Stimulated activated CD8-positive, alpha-beta memory T cell treated with anti-CD3 and anti-CD28 coated beads, Interleukin-4, amount 100 ng/mL, for 4 hours (primary cell): ENCODE measurements at places on chromosomes 1 and 21.

- no peak for DNase-seq
These were observed 31.4 kb downstream of the EPS15 start for GRCh38 chr1:51487628-51488027.

- no peak for DNase-seq
These were observed 104.1 kb downstream of the CNIH3 start for GRCh38 chr1:224720216-224720615.

GRCh38 chr21:35563885-35564451 lies 496.4 kb downstream of the SETD4 start:
- DNase-seq, result no peak

DNA sequence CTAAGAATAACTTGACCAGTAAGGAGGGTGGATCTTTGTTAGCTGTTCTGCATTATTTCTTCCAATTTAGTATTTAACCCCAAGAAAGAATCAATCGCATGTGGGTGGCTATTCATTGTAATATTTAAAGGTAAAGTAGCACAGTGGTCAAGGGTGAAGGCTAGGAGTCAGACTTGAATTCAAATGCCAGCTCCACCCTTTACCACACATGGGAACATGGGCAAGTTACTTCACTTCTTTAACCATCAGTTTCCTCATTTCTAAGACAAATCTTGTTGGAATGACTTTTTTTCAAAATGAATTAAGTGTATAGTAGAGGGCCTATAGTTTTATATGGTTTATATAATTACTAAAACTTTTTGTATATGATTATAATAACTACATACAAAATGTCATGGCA lies 71.3 kb upstream of the S1PR1 start:
- DNase-seq, result no peak

GRCh38 chr1:20376880-20377494 lies 86.3 kb downstream of the VWA5B1 start:
- no peak for DNase-seq

DNA sequence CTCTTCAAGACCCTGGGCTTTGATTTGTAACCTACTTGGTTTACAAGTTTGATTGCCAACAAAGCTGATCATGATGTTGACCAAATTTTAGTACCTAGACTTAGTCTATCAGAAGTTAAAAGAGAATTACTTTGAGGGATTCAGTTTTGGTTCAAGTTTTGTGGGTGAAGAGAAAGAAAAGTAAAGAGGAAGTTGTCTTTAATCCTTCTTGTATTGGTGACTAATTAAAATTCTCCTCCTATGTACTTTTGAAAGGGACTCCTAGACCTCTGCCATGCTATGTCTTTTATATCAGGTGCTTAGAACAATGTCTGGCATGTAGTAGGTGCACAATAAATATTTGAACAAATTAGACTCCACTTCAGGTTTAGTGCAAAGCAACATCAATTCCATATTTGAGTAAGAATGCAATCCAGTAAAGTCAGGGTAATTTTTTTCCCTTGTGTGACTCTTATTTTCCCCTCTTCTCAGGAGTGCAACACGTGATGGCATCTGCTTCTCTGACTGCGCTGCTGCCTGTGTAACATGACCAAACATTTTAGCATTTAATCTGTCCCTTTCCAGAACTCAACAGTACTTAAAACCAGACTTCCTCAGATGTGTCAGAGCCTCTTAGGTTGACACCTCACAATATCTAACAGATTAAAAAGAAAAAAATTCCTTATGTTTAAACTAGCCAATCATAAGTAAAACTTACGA lies 41.1 kb upstream of the KCNQ4 start:
- DNase-seq, result no peak

- DNase-seq, result no peak
These were observed 32.2 kb upstream of the FOXO6 start for GRCh38 chr1:41328780-41329640.

DNA sequence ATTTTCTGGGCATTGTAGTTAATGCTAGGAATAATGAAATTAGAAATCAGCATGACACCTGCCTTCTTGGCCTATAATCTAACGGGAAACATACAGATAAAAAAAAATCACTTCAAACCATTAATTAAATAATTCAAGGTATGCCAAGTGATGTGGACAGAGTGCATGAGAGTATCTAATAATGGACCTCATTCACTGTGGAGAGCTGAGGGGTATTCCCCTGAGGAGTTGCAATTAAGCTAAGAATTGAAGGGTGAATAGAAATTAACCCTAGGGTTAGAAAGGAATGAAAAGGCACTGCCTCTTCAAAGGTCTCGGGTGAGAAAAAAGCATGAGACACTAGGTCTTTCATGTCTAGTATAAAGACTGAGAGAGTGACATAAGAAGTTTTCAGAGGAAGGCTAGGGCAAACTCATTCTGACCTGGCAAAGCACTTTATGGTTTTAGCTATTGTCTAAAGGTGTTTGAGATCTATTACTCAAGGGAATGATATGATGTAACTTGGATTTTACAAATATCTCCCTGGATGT lies 466.1 kb downstream of the KCNT2 start:
- no peak for DNase-seq

- no peak for DNase-seq
These were observed 6.6 kb upstream of the FCGR2A start for GRCh38 chr1:161498646-161499045.

DNA sequence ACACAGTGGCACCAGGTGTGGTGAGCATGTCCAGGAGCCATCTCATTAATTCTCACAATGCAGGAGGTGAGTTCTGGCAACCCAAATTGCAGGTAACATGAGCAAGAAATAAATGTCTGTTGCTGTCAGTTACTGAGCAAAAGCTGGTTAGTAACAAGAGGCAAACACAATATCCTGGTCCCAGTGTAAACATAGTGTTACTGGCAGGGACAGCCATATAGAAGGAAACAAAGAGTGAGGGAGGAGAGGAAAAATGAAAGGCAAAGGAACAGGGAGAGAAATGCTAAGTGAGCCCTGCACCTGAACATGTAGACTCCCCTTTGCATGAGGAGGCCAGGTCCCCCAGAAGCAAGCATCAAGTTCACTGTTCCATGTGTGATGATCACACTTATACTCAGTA lies 203.6 kb downstream of the TRABD2B start:
- no peak for DNase-seq

DNA sequence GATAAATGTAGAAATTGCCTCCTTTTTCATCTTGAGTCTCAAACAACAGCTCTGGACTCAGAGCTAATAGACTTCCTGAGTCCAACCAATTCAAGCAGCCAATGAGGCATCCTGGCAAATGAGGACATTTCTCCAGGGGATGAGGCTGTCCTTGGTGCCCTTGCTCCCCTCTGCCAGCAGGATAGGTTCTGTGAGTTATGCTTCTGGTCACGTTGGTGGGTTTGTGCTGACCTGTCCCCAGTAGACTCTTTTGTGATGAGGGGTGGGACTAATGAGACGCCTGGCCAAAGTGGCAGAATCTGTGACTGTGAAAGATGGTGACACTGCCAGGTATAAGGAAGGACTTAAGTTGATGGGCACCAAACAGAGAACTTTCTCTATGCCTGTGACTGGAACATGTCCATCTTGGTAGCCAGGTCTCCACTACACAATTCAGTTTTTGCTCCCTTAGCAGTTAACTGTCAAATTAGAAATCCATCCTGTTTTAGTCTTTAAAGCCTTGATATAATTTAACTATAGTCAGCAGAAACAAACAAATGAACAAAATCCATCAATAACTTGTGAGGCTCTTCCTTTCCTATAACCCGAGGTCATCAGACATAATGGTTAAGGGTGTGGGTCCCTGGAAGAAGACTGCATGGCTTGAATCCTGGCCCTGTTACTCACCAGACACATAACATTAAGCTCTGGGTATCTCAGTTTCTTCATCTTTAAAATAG lies 35.7 kb upstream of the THEM4 start:
- DNase-seq, result no peak

DNA sequence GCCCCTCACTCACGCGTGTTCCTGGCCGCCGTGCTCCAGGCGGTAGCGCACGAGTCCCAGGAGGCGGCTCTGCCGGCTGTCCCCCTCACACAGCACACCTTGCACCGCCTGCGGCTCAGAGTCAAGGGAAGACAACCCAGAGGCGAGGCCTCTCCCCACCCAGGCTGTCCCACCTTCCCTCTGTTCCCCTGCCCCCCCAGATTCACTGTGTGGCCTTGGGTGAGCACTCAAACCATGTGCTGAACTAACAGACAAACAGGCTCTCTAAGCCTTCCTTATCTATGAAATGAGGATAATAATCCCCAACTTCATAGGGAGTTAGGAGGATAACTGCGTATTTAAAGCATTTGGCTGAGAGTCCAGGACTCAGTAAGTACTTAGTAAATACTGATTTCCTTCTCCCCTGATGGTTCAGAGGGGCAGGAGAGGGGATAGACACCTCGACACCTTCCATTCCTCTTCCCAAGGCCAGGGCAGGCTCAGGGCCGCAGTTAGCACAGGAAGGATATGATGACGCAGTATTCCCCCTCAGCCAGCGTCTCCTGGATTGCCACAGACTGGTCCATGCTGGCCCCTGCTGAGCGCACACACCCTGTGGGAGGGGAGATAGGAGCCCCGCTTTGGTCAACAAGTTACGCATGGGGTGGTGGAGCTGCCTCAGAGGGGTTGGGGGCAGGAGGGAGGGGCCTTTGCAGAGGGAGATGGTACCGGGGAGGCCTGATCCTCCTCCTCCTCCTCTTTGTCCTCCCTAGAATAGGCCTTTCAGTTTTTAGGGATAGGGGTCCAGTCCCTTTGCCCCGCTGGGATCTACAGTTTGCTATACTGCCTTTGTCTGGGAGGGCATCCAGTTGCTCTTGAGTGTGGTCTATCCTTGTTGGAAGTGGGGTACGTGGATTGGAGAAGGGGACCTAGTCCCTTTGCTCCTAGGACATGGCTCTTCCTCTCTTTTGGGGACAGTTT lies 830 bp downstream of the INPP5B start:
- DNase-seq, result no peak

DNA sequence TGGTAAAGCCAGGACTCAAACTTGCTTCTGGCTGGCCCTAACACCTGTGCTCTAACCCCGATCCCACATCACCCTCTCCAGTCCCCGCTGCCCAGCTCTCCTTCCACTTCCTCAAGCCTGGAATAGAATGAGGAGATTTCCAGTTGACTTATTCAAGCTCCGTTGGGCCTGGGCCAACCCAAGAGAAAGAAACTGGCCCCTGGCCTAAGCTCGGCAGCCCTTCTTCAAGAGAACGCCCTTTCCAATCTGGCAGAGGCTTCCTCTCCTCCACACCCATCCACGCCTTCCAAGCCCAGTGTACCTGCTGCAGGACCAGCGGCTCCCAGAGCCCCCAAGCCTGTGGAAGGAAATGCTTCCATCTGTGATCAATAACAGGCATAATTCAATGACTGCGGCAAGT lies 51.9 kb downstream of the LRRN2 start:
- DNase-seq, result no peak

GRCh38 chr1:200081151-200081968 lies 53.9 kb downstream of the NR5A2 start:
- DNase-seq, result no peak

- DNase-seq, result no peak
These were observed 137.5 kb upstream of the JUN start for GRCh38 chr1:58921342-58921741.

DNA sequence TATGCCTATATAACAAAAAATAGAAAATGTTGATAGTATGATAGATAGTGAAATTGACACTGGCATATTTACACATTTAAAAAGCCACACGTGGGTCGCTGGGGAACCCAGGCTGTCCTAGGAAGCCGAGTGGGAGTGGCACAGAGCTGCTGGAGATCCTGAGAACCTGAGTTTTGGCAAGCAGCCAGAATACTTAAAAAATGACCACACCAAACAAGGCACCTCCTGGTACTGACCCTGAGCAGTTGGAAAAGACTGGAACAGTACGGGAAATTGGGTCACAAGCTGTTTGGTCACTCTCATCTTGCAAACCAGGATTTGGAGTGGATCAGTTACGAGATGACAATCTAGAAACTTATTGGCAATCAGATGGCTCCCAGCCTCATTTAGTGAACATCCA lies 111.5 kb downstream of the ZFYVE9 start:
- DNase-seq, result no peak

DNA sequence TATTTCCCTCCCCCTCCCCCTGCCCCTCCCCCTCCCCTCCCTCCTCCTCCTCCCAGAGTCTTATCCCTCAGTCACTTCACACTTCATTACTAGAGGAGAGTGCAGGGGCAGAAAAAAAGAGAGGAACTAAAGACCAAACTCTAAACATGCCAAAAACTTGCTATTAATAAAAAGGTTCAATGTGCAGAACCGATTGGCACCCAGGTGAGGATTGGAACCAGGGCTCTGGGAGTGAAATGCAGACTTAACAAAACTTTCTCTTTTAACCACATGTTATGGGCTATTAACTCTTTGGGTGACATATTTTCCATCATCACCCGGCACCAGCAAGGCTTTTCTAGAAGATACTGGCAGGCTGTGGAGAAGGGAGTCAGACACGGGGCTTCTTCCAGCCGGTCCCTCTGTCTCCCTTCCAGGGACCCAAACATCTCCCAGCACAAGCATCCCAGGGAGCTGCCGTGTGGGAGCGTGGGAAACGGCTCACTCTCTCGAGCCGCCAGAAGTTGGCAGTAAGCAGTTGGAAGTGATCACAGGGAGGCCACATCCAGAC lies 13.6 kb downstream of the NID1 start:
- DNase-seq, result no peak

GRCh38 chr1:67597336-67597735 lies 87.7 kb upstream of the GADD45A start:
- DNase-seq, result no peak

GRCh38 chr21:40465382-40465781 lies 381.6 kb downstream of the DSCAM start:
- no peak for DNase-seq

- no peak for DNase-seq
These were observed 386.1 kb downstream of the MATN1 start for GRCh38 chr1:30337324-30337620.

GRCh38 chr1:117883616-117884015 lies 45.8 kb downstream of the GDAP2 start:
- no peak for DNase-seq
